CD4-positive, alpha-beta memory T cell (primary cell): ENCODE measurements at places on chromosomes 11 and 22.
A peak's percentile ranks its signal among the peaks of the same experiment; 100 is the strongest.

DNA sequence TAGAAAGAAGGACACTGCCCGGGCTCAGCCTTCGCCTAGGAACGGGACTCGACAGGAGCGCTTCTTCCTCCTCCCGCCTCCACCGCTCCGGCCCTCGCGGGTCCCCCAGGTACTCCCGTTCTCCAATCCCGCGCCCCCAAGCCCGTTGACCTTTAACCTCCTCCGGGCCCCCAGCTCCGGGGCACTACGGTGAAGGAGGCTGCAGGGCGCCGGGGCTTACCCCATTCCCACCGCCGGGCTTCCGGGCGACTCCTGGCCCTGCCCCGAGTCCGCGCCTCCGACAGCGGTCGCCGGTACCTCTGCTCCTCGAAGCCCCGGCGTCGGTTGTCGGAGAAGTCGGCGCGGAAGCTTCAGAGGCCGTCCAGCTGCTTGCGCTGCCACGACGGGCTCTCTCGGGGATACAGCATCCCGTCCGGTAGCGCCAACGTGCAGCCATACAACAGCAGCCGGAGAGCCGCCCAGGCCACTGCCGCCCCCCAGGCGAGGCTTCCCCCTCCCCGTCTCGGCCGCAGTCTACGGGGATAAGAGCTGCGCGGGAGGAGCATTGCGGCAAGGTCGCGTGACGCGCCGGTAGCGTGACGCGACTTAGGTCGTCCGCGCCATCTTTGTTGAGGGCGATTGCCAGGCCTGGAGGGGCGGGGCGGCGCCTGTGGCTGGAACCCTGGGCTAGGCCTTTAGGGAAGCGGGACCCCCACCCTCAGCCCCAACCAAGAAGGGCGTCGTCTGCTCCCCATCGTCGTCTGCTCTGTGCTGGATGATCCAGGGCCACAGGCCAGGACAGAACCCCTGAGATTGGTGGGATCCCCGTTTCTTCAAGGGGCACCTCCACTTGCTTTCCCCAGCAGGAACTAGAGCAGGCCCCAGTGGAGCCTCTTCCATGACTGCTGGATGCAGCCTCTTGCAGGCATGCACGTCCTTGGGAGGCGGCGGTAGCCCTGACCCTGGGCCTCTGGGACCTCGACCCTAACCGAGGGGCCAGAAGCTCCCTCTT, 26.3 kb downstream of the RGL4 start:
- DNase-seq, result peak; percentile 80

- no peak for DNase-seq
These were observed 2.1 kb upstream of the TCF20 start for GRCh38 chr22:42272431-42272999.

DNA sequence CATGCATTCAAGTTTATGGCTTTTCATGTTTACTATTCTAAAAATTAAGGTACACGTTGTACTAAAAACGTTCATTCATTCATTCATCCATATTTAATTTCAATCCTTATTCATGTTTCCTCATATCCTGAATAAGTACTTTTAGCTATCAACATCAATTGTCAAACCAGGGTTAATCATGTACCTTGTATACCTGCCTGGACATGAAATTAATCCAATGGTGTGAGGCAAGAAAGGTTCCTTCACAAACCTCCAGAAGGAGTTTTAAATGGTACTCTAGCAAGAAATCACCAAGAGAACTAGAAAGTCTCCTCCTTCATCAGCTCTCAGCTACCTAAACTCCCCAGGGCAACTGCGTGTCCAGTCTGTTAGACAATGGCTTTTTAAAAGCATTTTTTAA, 33.4 kb downstream of the TMEM123 start:
- DNase-seq, result no peak

- no peak for DNase-seq
These were observed 26.6 kb downstream of the ATG16L2 start for GRCh38 chr11:72840780-72841179.

DNA sequence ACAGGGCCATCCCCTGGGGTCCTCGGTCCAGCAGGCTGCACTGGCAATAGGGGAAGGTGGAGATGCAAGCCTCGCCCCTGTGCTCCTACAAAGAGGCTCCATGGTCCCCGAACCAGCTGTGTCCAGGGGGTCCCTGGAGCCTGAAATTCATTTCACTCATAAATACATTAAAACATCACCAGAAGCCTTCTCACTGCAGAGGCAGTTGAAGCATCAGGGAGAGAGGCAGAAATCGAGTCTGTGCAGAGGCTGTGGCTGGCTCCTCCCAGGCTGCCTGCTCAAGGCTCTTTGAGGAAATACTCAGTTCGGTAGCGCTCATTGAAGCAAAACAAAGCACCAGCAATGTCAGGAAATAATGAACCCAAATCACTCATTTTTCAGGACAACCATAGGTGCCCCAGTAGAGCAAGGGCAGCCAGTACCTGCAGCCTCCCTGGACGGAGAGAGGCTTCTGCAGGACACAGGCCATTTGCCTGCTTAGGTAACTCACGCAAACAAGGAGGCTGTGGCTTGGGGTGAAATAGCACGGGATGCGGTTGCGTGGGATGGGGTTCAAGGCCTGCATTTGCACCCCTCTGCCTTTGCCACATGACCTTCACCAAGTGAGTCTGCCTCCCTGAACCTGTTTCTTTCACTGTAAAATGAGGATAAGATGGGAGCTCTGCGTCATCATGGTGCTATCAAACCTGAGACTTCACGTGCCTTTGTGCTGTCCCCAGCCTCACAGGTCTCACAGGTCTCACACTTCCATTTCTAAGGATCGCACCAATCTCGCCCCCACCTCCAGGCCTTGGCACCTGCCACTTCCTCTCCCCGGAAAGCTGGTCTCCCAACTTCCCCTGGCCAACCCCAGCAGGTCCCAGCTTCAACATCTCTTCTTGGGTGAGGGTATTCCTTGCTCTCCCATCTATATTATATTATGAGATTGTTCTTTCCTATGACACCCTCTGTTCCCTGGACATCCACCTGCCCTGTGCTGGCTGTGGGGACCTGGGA, 84.3 kb upstream of the SHISAL1 start:
- DNase-seq, result no peak

DNA sequence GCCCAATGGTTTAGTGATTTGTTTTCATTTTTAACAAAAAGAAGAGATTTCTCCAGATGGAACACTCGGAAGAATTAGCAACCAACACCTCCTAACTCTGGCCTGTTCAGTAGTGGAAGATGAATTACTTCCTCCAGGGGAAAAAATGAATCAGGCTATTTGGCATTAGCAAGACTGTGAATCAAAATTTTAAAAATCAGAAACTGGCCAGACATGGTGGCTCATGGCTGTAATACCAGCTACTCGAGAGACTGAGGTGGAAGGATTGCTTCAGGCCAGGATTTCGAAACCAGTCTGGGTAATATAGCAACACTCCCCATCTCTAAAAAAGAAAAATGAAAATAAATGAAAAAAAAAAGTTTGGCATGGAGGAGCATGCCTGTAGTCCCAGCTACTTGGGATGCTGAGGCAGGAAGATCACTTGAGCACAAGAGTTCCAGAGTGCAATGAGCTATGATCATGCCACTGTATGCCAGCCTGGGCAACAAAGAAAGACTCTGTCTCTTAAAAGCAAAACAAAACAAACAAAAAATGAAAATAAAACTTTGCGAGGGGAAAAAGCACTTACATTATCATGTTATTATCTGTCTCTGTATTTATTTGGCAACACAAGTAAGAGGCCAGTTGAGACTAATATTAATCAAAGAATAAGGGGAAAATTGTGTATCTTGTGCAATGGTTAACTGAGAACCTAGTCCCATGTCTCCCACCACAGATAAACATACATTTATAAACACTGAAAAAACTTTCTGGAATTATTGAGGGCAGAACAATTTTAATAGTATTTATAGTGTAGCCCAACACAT, 796.3 kb upstream of the ANO3 start:
- DNase-seq, result no peak

- no peak for DNase-seq
These were observed 19.7 kb downstream of the CTR9 start for GRCh38 chr11:10770626-10771254.

DNA sequence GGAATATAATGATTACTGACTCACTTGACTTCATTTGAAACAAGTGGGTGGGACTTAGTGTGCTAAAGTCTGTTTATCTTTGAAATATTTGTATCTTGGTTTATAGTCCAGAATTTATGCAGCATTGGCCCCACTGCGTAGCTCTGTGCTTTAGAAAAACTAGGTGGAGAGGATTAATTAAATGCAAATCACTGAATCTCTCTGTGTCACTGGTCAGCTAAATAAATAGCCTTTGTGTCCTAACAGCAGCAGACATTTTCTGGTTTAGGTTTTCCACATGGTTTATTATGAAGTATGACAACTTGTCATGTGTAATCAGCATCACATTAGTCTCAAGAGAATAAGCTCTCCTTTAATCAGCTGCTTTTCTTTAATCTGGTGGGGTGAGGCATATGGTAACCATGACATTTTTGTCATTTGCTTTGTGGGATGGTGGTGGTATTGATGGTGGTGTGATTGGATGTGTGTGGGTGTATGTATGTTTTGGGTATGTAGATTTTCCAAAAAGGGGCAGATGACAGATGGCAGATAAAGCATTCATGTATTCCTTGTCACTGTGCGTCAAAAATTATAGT, 33.9 kb downstream of the BCL2L13 start:
- DNase-seq, result no peak

DNA sequence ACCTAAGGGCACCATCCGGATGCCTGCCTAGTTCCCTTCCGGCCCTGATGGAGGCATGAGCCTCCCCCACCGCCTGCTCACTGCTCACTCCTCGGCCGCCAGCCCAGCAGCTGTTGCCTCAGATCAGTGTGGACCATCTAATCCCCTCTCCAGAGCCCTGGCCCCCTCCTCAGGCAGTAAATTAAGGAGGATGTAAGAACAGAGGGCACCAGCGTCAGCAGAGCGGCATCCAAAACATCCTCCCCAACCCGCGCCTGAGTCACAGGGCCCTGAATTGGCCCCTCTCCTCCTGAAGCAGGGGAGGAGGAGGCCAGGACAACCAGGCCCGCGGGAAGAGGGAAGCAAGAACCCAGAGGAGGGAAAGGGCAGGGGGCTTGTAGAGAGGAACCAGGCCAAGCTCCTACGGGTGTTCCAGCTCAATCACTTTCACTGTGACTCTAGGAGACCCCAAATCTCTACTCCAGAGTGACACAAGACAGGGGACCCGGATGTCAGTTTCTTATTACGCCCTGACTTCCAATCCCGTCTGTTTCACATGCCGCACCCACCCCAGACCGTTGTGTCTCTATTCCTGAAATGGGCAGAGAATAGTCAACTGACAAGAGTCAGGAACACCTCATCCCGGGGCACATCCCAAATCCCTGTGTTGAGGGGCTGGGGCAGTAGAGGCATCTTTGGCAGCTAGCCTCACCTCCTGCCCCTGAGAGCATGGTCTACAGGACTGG, 31.3 kb upstream of the MYOD1 start:
- no peak for DNase-seq

DNA sequence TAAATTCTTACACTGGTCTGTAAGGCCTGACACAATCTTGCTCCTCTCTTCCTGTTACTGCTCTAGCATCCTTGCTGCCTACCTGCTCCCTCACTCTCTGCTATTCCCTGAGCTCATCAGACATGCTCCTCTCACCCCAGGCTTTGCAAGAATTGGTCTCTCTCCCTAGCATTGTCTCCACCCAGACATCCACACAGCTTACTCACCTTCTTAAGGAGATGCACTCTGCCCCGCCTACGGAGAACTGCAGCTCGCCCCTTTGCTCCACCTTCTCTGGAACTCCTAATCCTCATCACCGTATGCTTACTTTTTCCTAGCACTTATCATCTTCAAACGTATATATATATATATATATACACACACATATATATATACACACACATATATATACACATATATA, 23.3 kb upstream of the TMPRSS5 start:
- no peak for DNase-seq

- DNase-seq, result no peak
These were observed 3.6 kb upstream of the HSD17B12 start for GRCh38 chr11:43676933-43677332.

- no peak for DNase-seq
These were observed at the start of gene TMPRSS6 for GRCh38 chr22:37109242-37109917. TMPRSS6 (minus strand) TSS chr22:37109713; CDS start chr22:37103417, 6,296 bp downstream.

- no peak for DNase-seq
These were observed 53.9 kb downstream of the MYO7A start for GRCh38 chr11:77181799-77182541.

DNA sequence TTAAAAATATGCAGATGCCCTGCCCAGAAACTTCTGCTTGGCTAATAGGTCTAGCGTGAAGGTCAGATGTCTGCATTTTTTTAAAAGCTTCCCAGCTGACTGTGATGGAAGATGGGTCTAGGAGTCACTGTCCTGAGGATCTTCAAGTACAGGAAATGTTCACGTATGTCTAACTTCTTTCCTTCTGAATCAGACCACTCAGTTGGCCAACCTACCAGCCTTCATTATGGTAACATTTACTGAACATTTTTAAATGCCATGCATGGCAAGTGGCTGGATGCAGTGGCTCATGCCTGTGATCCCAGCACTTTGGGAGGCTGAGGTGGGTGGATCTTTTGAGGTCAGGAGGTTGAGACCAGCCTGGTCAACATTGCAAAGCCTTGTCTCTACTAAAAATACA, 1.1 kb upstream of the PRG2 start:
- DNase-seq, result no peak

DNA sequence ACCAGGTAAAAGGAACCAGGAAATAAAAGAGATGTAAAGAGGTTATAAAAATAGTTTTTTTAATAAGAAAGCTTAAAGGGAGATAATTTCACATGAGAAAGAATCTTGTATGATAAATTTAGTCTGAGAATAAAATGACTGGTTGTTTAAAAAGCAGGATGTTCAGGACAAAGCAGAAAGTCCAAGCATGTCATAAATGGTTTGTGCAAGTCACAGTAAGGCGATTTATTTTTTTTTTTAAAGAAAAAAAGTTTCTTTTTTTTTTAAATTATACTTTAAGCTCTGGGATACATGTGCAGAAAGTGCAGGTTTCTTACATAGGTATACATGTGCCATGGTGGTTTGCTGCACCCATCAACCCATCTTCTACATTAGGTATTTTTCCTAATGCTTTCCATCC, 30.8 kb downstream of the GLYATL2 start:
- DNase-seq, result no peak

- no peak for DNase-seq
These were observed 952 bp upstream of the CYP2D6 start for GRCh38 chr22:42131562-42131961.

- DNase-seq, result peak; percentile 43
These were observed 545 bp upstream of the TIRAP start for GRCh38 chr11:126282361-126282735.
